Cerebellar nuclear complex (tissue), 1 donor: ENCODE measurements at places on chromosomes 4 and X.

GRCh38 chrX:16994736-16995135 lies 48.3 kb downstream of the REPS2 start:
- no peak for DNase-seq

- no peak for DNase-seq
Measured at GRCh38 chrX:4550018-4550417, 836.6 kb upstream of the PRKX start.

GRCh38 chr4:153651587-153651986 lies 32.5 kb upstream of the TLR2 start:
- DNase-seq = no peak

GRCh38 chr4:16770710-16771285 lies 127.6 kb downstream of the LDB2 start:
- DNase-seq = no peak

- no peak for DNase-seq
Measured at GRCh38 chr4:55346851-55347255, 811 bp downstream of the SRD5A3 start.

DNA sequence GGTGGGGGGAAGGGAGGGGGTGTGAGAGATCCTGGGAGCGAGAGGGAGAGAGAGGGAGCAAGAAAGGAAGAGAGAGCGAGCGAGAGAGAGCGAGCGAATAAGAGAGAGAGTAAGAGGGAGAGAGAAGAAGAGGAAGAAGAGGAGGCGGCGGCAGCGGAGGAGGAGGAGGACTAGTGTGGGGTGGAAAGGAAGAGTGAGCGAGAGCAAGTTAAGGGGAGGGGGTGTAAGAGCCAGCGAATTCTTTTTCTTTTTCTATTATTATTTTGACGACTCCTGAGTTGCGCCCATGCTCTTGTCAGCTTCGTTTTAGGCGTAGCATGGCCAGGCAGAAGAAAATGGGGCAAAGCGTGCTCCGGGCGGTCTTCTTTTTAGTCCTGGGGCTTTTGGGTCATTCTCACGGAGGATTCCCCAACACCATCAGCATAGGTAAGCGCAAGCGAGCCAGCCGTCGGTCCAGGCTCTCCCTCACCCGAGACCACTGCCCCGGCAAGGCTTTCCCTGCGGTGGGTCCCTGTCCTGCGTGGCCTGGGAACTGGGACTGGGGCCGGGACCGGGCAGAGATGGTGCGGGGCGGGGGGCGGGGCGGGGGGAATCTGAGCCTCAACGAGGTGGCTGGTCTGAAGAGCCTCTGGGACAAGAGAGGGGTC lies at the start of gene GRIA3:
Gene GRIA3, plus strand, starts transcription at position 60 of the 647 bp plus-strand sequence. Its CDS starts 258 bp downstream, at position 318.
- no peak for DNase-seq

- no peak for DNase-seq
Measured at GRCh38 chrX:4710618-4711433, 997.4 kb upstream of the PRKX start.

DNA sequence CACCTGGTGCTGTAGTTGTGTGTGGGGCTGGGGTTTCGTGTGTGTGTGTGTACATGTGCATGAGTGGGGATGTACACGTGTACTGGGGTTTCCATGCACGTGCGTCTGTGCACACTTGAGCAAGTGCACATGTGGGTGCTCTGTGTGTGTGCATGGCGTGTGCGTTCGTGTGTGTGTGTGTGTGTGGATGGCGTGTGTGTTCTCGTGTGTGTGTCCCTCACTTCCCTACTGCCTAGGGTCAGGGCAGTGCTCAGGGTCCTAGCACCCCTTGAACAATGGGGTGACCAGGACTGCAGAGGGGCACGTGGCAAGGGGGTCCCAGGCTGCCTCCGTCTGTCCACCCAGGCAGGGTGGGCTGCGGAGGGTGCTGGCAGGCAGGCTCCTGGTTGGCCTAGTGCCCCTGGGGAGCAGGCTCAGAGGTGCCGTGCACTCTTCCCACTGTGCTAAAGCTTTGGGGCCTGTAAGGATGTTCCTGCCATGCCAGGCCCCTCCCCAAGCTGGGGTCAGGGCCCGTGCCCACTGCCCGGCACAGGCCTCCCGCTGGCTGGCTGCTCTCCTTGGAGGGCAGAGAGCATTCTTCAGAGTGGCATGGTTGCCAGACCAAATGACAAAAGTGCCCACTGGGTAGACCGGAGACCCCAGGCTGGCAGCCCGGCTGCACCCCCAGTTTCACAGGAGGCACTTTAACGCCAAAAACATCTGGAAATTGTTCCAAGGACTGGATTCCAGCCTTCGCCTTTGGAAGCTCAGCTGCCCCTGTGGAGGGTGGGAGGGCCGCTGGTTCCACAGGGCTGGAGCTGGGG lies 29.1 kb downstream of the FGFRL1 start:
- DNase-seq = no peak

- no peak for DNase-seq
Measured at GRCh38 chr4:7390906-7391636, 43.7 kb downstream of the PSAPL1 start.

DNA sequence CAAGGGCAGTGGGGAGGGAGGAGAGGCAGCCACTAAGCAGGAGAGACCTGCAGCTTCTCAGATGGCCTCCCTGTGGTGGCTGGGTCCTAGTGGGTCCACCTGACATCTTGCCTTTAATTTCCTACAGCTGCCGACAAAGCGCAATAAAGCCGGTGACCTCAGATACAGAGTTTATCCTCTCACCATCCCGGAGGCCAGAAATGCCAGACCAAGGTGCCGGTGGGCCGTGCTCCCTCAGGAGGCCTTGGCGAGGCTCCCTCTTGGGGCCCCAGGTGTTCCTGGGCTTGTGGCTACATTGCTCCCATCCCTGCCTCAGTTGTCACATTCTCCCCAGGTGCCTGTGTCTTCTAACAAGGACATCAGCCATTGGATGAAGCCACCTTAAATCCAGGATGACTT lies 103.0 kb downstream of the ADRA2C start:
- DNase-seq = no peak

GRCh38 chr4:186144946-186145569 lies 40.6 kb downstream of the FAM149A start:
- peak; percentile 19 for DNase-seq

- DNase-seq = no peak
Measured at GRCh38 chr4:24433515-24434214, 150.7 kb downstream of the DHX15 start.

DNA sequence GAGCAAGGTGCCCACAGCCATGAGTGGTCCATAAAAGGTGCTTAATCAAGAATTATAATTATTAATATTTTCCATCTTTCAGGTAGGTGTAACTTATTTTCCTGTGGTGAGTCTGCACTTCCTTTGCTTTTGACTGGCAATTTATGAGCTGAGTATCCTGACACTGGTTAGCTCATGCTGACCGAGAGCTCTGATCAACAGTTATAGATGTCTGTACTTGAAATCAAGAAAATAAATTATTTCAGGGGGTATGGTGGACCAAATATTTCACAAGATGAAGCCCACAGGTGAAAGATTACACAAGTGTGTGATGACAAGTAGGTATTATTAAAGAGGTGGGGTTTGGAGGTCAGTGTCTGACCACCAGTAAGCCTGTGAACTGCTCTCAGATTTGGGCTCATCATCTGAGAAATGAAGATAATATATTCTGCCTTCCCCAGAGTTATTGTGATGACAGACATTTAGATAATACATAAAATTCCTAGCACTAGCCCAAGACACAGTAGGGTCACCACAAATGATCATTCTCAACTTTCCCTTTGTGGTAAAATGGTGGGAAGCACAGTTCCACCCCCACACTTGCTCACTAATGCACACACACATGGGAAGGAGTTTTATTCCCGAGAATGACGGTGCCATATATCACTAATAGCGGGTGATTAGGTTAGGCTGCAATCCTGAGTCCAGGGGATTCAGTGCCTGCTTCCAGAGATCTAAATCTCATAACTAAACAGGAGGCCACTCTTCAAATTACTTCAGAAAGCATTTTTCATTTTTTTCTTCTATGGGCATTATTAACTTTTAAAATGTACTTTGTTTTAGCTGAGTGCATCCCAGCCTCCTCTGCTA lies 34.0 kb upstream of the PACRGL start:
- no peak for DNase-seq

DNA sequence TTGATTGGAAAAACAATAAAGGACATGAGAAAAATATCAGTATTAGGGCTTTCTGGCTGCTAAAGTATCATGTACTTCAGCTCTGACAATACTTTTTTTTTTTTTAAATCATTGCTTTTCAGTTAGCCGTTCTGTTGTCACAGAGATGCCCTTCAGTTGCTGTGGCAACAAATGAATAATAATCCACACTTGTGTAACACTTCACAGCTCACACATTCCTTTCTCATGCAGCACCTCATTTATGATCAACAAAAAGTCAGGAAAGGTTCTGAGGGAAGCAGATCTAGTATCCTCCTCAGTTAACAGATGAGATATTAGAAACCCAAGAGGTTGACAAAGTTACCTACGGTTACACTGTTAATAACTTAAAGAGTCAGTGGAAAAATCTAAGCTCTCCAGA lies 444.2 kb upstream of the SLIT2 start:
- no peak for DNase-seq

DNA sequence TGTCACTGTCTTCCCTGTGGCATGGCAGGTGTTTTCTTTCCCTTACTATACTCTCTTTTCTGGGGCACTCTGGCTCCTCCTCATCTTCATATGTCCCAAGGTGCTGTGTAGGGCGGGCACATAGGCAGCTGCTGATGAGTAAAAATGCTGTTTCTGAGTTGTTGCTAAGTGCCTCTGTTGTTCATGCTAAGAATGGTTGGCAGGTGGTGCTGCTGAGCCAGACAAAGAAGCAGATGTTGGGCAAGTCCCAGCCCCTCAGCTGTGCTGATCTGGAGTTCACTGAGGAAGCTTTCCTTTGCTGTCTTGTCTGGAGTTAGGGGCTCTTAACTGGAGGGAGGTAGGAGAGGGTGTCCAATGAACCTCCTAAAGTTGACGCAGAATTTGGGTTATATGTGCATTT lies 40.6 kb downstream of the HADH start:
- DNase-seq = no peak

DNA sequence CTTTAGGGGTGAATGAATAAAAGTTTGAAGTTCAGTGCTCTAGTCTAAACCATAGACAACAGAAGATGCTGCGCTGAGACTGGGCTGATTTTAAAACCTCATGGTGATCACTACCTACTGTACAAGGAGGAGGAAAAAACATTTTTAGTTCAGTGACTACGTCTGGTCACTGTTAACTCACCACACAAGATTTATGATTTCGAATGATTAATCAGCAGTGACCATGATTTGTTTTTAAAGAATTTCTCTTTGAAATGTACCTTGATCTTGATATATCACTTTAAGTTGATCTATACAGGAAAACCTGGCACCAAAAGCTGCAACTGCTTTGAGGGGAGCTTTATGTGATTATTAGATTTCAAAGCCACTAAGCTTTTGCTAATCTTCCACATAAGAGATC lies 286.3 kb downstream of the PDGFC start:
- DNase-seq = no peak

- DNase-seq = no peak
Measured at GRCh38 chr4:86961605-86962295, 26.9 kb downstream of the AFF1 start.

DNA sequence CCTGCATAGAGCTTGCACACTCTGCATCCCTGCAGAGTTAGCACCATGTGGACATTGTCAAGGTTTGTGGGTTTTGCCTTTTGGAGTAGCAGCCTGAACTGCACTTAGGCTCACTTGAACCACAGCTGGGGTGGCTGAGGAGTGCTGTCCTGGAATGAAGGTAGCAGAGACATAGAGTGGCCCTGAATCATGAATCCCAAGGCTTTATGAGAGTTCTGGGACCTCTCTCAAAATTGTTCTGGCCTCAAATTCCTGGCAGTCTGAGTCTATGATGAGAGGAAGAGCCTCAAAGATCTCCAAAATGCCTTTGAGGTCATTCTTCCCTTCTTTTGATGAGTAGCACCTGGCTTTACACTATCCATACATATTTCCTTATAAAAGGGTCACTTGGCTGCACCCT lies 37.1 kb upstream of the ADH1C start:
- DNase-seq = no peak

GRCh38 chr4:113378836-113379235 lies 329.4 kb downstream of the ANK2 start:
- DNase-seq = no peak

- no peak for DNase-seq
Measured at GRCh38 chr4:99652596-99653436, 4.8 kb downstream of the C4orf54 start.

DNA sequence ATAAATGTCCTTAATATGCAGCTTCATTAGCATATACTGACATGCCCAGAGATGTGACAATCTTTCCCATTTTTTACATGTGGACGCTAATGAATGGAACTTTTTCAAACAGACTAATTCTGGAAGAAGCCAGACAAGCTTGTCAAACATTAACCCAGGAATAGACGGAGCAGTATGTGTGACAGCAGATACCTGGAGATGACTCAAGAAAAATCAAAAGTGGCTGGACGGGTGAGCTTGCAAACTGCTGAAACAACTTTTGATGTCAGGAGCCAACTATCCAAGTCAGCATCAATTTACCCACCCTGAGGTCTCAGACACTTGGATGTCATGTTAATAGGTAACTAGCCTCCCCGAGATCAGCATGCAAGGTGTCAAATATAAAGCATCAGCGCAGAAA lies 183.0 kb downstream of the PACRGL start:
- DNase-seq = no peak

- DNase-seq = no peak
Measured at GRCh38 chrX:38570396-38570795, 9.1 kb downstream of the TSPAN7 start.

GRCh38 chr4:136634121-136634520 lies 898.2 kb downstream of the PCDH18 start:
- no peak for DNase-seq

DNA sequence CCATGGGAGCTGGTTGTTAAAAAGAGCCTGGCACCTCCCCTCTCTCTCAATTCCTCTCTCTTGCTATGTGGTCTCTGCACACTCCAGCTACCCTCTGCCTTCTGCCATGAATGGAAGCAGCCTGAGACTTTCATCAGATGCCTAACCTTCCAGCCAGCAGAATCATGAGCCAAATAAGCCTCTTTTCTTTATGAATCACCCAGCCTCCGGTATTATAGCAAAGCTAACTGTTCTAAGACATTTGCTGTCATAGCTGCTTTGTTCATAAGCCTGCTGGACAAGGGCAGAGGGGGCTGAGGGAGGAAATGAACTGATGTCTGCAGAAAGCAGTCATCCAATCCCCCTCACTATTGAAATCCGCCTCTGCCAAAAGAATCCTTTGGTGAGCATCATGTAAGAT lies 196.7 kb downstream of the ZNF330 start:
- DNase-seq = no peak

GRCh38 chr4:30862196-30862595 lies 142.0 kb downstream of the PCDH7 start:
- DNase-seq = no peak

DNA sequence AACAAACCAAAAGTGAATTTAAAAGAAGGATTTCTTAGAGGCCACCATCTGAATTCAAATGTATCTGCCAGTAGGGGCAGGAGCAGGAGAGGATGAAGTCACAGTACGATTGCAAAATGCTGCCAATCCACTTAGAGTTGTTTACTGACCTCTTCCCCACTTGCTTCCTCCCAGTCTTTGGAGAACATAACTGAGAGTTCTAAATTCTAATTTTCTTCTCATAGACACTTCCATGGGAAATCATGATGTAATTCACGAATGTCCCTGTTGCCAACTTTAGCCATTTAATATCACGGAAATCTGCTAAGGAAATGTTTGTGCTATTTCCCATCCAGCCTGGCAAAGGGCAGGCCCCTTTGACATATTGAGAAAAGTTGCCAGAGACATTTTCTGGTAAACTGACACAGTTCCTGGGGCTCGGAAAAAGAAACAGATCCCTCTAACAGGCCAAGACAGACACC lies 33.6 kb upstream of the NOCT start:
- no peak for DNase-seq
